EH (cell line): ENCODE measurements at places on chromosomes 1 and 21.

DNA sequence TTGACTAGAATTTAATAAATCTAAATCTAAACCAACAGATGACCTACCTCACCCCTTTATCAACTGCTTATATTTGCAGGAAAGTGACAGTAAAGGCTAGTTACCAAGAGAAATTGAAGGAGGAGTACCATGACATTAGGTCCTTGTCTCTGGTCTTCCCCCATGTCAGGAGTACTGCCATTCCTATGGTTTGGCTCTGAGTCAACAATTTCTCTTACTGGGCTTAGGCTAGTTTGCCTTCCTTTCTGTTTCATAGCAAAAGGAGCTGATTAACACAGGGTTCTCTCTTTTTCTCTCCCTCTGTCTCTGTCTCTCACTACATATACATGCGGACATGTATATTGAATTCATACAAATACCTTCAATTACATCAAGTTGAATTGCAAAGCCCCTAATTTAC lies 579.9 kb downstream of the DPYD start:
- DNase-seq, result peak; percentile 89

GRCh38 chr1:3323021-3323795 lies 131.3 kb upstream of the ARHGEF16 start:
- DNase-seq, result no peak

DNA sequence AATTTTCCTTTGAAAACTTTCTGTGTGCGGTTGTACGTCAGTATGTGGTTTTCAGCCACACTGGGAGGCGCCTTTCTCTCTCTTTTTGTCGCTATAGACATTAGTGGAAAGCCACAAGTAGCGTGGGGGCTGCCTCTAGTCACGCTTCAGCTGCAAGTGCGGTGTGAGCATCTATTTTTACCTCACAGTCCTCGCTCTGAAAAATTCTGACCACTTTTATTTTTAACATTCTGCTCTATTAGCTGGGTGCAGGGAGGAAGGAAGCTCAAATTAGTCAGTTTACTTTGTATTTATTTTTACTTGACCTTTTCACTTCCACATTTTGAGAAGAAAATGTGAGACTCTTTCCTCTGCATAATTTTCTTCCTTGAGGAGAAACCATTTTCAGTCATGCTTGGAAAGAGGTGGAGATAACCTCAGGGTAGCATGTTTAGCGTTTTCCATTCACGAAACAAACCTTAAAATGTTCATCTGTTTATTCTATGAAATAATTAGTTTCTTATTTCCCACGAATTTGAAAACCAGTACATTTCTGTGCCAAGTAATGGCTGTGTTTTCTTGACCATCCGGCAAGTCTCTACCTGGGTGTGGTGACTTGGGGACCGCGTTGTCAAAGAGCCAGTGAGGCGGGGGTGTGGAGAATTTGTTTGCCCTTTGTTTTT lies 35.6 kb downstream of the ADARB1 start:
- peak; percentile 35 for DNase-seq

- peak; percentile 70 for DNase-seq
Measured at GRCh38 chr1:179706339-179706941, 36.7 kb upstream of the FAM163A start.

DNA sequence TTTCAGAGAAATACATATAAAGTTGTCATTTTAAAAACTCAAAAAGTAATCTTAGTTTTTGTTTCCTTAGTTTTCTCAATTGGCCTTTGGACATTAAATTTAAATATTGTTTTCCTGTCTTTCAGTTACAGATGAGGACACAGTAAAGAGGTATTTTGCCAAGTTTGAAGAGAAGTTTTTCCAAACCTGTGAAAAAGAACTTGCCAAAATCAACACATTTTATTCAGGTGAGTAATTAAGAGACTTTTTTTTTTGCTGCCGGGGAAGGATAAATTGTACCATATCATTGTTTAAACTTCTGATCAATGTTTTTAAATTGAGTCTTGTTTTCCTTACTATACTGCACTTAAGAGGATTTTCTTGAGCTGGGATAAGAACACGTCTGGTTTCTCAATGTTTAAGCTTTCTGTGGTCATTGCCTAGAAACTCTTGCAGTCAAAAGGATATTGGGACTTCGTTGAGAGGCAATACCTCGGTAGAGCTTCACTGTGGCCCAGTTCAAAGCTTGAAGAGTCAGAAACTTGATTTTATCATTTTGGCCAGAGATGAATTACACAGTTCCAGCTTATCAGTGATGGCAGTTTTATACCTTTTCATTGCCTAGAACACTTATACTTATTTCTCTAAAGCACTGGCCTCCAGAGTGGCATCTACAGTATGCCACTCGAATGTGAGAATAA lies 124.9 kb upstream of the KIAA1614 start:
- DNase-seq, result no peak

- no peak for DNase-seq
Measured at GRCh38 chr1:118210051-118210722, 25.2 kb upstream of the SPAG17 start.

DNA sequence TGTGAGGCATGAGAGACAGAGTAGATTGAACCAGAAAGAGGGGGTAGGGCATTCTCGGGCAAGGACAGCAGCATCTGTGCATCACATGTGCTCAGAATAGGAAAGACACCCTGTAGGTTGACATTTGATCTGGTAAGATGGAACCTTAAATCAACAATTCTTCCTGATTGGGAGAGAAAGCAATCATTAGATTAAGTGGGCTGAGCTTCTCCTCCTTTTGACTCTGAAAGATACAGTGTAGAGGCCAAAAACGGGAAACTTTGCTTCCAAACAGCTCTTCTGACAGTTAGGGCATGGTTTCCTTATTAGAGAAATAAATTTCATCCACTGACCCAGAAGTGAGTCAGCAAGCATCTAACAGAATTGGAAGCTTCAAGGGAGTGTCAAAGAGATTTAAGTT lies 9.7 kb downstream of the KIF14 start:
- peak; percentile 65 for DNase-seq

- no peak for DNase-seq
Measured at GRCh38 chr1:39990428-39990827, 35.5 kb downstream of the MFSD2A start.

- DNase-seq, result no peak
Measured at GRCh38 chr1:208121813-208122364, 122.3 kb downstream of the PLXNA2 start.

GRCh38 chr21:34915364-34915841 lies 133.7 kb downstream of the RUNX1 start:
- DNase-seq, result peak; percentile 88
